IMR-90 (cell line): ENCODE measurements at places on chromosomes 7 and 10. TPM values are rescaled to one million over a fixed set of nuclear protein-coding genes. Genes with fewer than 3 reads are reported as not detected.

DNA sequence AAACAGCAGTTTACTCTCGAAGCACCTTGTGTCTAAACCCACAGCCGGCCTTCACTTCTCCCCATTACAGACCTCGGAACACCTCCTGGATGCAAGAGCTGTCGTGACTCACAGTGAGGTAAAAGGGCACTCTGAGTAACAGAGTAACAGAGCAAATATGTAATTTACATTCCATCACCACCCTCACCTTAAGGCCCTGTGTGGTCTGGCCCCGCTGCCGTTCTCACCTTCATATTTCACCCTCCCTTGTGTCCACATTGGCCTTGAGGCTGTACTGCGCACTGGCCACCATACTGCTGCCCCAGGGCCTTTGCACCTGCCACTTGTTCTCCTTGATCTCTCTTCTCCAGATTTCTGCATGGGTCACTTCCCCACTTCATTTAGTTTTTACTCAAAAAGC lies 12.6 kb downstream of the FFAR4 start:
- H3K36me3 ChIP-seq = no peaks in the 10 kb centered on the region
- no peak overlapping the region for H3K4me3 ChIP-seq
- no peaks in the 10 kb centered on the region for H3K4me1 ChIP-seq
- H3K27ac ChIP-seq = no peak overlapping the region

GRCh38 chr10:98170249-98171117 lies 36.0 kb downstream of the R3HCC1L start:
- peak; percentile 60 for DNase-seq
- peaks cover 7% of the 10 kb centered on the region for H3K36me3 ChIP-seq

- no peak for DNase-seq
- no peaks in the 10 kb centered on the region for H3K4me1 ChIP-seq
- H3K27me3 ChIP-seq = no peaks in the 10 kb centered on the region
- H3K4me3 ChIP-seq = no peak overlapping the region
These were observed 71.1 kb downstream of the PRKG1 start for GRCh38 chr10:51145375-51145774.

GRCh38 chr7:26112203-26112740 lies 39.7 kb upstream of the NFE2L3 start:
- no peaks in the 10 kb centered on the region for H3K36me3 ChIP-seq
- no peak overlapping the region for H3K27ac ChIP-seq
- no peak overlapping the region for H3K4me3 ChIP-seq
- H3K4me1 ChIP-seq = no peaks in the 10 kb centered on the region
- peaks cover 21% of the 10 kb centered on the region for H3K27me3 ChIP-seq

GRCh38 chr10:121654021-121654545 lies 55.8 kb upstream of the FGFR2 start:
- DNase-seq = no peak
- H3K27me3 ChIP-seq = no peaks in the 10 kb centered on the region
- no peaks in the 10 kb centered on the region for H3K36me3 ChIP-seq
- H3K4me1 ChIP-seq = no peaks in the 10 kb centered on the region
- H3K27ac ChIP-seq = no peak overlapping the region

DNA sequence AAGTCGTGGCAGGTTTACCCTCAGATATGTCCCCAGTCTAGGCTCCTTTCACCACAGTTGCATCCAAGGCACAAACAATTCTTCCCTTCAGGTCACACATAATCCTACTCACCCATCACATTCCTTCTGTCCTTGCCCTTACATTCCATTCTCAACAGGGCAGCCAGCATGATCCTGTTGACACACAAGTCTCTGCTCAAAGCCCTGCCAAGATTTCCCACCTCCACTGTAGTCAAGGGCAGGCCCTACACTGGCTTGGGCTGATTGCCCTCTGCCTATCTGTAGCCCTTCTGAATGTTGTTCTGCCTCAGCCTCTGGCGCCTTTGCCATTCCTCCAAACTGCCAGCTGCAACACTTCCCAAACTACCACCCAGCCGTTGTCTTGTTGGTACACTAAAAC lies 187.9 kb upstream of the AKR1E2 start:
- no peak overlapping the region for H3K27ac ChIP-seq
- no peaks in the 10 kb centered on the region for H3K27me3 ChIP-seq
- DNase-seq = no peak
- no peak overlapping the region for H3K4me3 ChIP-seq

GRCh38 chr10:117373823-117374505 lies 1.3 kb downstream of the PDZD8 start:
- DNase-seq = peak; percentile 51
- no peaks in the 10 kb centered on the region for H3K36me3 ChIP-seq
- H3K4me1 ChIP-seq = no peaks in the 10 kb centered on the region; the same call in 1 of the 2 replicates
- H3K4me3 ChIP-seq = peak overlapping the region; percentile 96
- H3K27ac ChIP-seq = peak overlapping the region; percentile 27
- peaks cover 4% of the 10 kb centered on the region; the same call in 1 of the 2 replicates for H3K27me3 ChIP-seq

DNA sequence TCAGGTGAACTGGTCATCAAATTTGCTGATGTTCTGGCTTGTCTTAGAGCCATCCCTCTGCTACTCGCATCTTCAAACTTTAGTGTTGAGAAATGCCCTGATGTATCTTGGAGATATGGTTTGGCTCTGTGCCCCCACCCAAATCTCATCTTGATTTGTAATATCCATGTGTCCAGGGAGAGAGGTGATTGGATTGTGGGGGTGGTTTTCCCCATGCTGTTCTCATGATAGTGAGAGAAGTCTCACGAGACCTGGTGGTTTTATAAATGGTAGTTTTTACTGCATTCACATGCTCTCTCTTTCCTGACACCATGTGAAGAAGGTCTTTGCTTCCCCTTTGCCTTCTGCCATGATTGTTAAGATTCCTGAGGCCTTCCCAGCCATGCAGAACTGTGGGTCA lies 74.0 kb upstream of the AFAP1L2 start:
- H3K4me3 ChIP-seq = no peak overlapping the region
- H3K4me1 ChIP-seq = no peaks in the 10 kb centered on the region
- H3K27ac ChIP-seq = no peak overlapping the region
- DNase-seq = no peak

GRCh38 chr7:42203336-42203735 lies 33.7 kb downstream of the GLI3 start:
- no peaks in the 10 kb centered on the region for H3K36me3 ChIP-seq
- H3K27ac ChIP-seq = no peak overlapping the region
- no peak for DNase-seq

GRCh38 chr10:71694567-71694968 lies 25.0 kb downstream of the C10orf105 start:
- DNase-seq = no peak
- H3K27ac ChIP-seq = no peak overlapping the region
- H3K36me3 ChIP-seq = no peaks in the 10 kb centered on the region
- no peaks in the 10 kb centered on the region for H3K4me1 ChIP-seq
- H3K4me3 ChIP-seq = no peak overlapping the region

DNA sequence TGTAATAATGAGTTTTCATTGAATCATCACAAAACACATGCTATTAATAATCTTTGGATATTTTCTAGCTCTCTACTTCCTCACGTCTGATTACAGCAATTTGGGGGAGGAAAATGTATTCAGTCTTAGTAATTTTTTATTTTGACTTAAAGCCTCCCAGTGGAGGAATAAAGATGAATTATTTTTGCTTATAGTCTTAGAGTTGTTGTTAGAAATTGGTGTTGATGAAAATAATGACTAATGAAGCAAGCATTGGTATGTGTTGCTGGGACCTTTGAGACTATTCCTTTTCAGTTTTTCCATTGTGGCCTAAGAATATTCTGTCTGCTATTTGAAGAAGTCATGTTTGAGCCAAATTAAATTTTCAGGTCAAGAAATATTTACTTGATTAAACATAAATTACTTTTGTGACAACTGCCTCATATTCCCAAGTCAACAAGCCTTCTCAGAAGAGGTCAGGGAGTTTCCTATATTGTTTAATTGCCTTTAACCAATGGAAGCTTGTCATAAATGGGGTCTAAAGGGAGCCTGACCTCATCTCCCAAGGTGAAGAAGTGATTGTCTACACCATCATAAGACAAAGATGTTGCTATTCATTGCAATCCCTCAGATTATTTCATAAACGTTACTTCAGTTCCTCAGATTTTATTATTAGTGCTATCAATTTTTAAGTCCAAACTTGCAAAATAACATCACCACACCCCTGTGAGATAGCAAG lies 90.0 kb downstream of the ST7 start:
- H3K36me3 ChIP-seq = no peaks in the 10 kb centered on the region
- H3K4me1 ChIP-seq = peaks cover 6% of the 10 kb centered on the region; the same call in 1 of the 2 replicates
- H3K4me3 ChIP-seq = no peak overlapping the region
- DNase-seq = no peak
- H3K27me3 ChIP-seq = no peaks in the 10 kb centered on the region
- H3K27ac ChIP-seq = no peak overlapping the region

DNA sequence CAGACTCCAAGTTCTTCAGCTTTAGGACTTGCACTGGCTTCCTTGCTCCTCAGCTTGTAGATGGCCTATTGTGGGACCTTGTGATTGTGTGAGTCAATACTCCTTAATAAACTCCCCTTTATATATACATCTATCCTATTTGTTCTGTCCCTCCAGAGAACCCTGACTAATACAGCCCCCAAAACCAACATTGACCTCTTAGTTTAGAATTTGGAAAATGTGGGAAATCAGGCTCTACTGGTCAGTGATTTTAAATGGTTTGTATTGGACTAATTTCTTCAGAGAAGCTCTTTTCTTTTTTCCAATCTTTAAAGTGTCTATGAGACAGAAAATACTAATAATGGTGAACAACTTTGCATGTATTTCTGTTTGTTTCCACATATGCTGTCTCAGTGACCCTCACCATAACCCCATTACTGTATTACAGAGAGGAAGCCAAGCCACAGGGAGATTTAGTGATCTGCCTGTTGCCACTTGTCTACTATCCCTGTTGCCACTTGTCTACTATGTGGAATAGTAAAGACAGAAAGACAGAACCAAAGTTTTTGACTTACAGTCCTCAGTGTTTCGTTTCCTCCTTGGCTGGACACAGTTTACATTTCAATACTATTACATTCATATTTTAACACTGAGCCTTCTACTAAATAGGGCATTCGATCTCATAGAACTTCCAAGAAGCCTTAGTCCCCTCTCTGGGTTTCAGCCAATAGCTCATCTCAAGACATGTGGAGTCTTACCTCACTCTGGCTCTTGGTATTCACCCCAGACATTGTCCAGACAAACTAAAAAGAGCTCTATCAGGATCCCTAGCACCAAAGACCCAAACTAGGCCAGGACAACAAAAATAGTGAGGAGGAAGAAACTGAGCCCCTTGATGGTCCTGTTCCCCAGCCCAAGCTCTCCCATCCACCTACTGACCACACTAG lies 121.0 kb downstream of the AKR1D1 start:
- no peaks in the 10 kb centered on the region for H3K4me1 ChIP-seq
- no peak overlapping the region for H3K27ac ChIP-seq

DNA sequence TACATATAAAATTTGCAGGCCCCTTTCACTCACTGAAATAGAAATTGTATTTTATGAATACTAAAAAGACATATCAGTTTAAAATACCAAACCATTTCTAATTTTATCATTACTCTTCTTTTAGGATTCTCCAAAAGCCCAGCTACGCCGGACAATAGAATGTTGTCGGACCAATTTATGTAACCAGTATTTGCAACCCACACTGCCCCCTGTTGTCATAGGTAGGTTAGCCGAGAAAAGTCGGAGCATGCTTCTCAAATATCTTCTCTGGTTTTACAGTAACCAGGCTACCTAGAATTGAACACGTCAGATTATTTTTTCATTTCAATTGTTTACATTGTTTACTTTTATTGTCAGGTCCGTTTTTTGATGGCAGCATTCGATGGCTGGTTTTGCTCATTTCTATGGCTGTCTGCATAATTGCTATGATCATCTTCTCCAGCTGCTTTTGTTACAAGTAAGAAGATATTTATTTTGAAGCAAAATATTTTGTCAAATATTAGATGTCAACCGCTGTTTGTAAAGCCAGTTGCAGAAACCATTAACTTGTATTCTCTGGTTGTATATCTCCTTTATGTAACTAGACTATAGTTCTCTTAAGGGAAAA lies 57.6 kb downstream of the MMRN2 start:
- no peak overlapping the region for H3K4me3 ChIP-seq
- no peak overlapping the region for H3K27ac ChIP-seq
- H3K27me3 ChIP-seq = no peaks in the 10 kb centered on the region
- peaks cover 2% of the 10 kb centered on the region for H3K4me1 ChIP-seq
- peak; percentile 71 for DNase-seq

DNA sequence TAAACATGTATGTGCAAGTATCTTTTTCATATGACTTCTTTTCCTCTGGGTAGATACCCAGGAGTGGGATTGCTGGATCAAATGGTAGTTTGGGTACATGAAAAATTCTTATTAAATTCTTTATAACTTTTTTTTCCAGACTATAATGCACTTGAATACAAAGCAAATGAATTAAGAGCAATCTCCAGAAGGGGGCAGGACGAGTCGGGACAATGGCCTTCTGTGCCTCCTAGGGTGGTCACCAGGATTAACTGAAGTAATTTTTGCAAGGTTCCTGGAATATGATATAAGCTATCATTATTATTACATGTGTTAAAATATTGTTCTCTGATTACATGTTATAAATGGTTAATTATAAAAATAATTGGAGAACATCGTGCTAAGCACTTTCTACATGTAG lies 127.2 kb downstream of the PPP1R17 start:
- H3K4me1 ChIP-seq = peaks cover 13% of the 10 kb centered on the region; the same call in 1 of the 2 replicates
- H3K4me3 ChIP-seq = no peak overlapping the region
- no peak for DNase-seq
- peaks cover 16% of the 10 kb centered on the region for H3K36me3 ChIP-seq
- H3K27ac ChIP-seq = no peak overlapping the region

DNA sequence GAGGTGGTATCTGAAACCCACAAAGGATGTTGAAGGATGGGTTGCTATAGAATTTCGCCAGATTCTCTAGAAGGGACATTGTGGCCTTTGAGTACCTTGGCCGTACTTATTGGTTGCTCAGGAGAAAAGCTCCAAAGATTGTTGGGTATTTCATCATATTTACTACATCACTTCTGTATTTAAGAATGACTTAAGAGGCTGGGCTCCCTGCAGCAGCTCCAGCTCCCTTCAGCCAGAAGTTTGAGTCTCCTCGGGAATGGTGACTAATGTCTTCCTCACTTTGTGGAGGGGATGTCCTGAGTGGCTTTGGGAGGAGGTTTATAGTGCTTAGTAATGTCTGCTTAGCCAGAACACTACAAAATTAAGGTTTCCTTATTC lies 18.1 kb downstream of the MINDY4 start:
- no peak overlapping the region for H3K4me3 ChIP-seq
- peaks cover 11% of the 10 kb centered on the region for H3K36me3 ChIP-seq
- 0 out of 2 replicates have a peak overlapping the region, but pooled peaks have one; percentile 21 for H3K27ac ChIP-seq
- peak; percentile 89 for DNase-seq
- 0 out of 2 replicates have a peak, but pooled peaks cover 5% of the 10 kb centered on the region for H3K4me1 ChIP-seq

DNA sequence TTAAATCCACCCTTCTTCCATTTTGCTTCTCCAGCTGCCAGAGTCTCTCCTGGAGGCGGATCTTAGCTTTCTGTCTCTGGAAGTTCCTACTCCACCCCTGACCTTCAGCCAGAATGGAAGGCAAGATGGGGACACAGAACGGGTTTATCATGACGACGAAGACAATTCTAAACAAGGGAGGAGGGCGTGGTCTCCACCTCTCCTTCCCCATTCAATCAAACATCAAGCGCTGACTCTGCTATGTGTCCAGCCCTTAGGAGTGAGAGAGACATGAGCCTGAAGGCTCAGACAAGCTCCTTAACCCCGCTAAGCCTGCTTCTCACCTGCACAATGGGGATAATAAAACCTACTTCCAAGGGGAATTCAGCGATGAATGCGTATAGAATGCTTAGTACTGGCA lies 3.1 kb downstream of the CYP17A1 start:
- no peaks in the 10 kb centered on the region for H3K36me3 ChIP-seq
- no peaks in the 10 kb centered on the region for H3K4me1 ChIP-seq
- H3K27me3 ChIP-seq = peaks cover 18% of the 10 kb centered on the region
- H3K27ac ChIP-seq = no peak overlapping the region

GRCh38 chr10:63267414-63268148 lies 134.5 kb downstream of the NRBF2 start:
- DNase-seq = peak; percentile 94
- H3K4me1 ChIP-seq = peaks cover 2% of the 10 kb centered on the region; the same call in 1 of the 2 replicates
- no peaks in the 10 kb centered on the region for H3K36me3 ChIP-seq
- H3K27ac ChIP-seq = peak overlapping the region; percentile 80; the same call in 1 of the 2 replicates

GPR37 gene
- total RNA-seq = 9.2 and 9.3 TPM in 2 replicates

PNLIP gene
- total RNA-seq = not detected in 2 replicates

CYP2W1 gene
- total RNA-seq = not detected in 2 replicates

HOXA10 gene
- total RNA-seq = 0.18 and 0.28 TPM in 2 replicates

PRRT4 gene
- not detected in 2 replicates for total RNA-seq

ATRNL1 gene
- total RNA-seq = 0.18 and 0.56 TPM in 2 replicates
